ENCODE measurements at places on chromosomes 1 and 21.
A peak's percentile ranks its signal among the peaks of the same experiment; 100 is the strongest.

DNA sequence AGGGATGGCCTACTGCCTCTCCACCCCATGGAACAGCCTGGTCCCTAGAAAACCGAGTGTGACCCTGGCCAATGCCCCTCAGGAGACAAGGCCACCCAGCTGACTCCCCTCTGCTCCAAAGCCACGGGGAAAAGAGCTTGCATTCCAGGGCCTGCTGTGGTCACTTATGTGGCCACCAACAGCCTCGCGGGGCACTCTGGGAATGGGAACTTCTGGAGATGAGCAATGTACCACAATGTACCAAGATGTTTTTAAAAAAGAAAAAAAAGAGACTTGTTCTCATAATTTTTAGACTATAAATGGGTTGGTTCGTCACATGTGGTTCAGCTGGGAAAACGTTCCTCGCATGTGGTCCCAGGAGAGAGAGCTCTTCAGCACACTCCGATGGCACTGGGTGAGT is 62.8 kb downstream of the SLC66A1 start:
- DNase-seq = no peak

DNA sequence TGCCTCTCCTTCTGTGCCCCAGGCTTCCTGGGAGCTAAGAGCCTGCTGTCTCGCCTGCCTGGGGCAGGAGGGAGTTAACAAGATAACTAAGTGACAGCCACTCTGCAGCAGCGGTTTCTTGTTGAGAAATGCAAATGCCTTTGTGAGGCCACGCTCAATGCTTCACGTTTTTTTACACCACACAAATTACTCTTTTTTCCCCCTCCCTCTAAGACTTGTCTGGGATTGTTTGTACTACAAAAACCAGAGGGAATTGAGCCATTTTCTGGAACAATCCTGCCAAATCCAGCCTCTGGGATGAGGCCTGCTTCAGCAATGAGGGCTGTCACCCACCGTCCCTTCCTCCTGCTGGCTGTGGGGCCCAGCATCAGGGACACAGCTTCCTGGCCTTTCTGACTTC is 119.6 kb downstream of the ACTL8 start:
- no peak for DNase-seq

DNA sequence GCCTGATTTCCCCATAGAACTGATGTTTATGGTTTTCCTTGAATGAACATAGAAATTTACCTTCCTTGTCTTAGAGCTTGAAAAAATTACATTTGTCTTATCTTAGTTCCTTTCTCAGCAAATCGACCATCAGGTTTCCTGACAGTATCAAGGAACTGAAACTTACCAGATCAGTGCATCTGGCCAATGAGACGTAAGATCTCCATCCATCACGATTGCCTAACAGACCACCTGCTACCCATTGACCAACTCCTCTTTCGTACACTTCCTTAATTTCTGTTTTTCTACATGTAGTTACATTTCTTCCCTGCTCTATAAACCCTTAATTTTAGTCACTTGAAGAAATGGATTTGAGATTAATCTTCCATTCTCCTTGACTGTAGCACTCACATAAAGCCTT is 57.4 kb upstream of the TMPRSS15 start:
- DNase-seq = no peak

DNA sequence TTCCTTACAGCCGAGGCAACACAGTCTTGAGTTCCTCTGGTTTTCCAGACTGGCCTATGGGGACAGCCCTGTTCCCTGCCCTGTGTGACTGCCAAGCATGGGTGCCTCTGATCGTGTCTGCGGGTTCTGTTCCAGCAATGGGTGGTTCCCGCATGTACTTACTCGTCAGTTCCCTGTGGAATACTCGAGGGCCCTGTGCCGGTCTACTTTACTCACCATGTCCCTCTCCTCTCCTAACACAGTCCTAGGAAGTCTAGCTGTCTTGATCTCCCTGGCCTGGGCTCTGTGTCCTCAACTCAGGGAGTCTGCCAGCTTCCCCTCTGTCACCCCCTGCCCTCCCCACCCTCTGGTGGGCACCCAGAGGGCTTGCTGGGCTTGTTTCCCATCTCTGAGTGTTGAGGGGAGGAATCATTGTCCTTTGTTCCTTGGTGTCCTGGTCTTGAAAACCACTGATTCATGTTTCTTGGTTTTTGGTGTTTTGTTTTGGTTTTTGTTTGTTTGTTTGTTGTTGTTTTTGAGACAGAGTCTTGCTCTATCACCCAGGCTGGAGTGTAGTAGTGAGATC is 36.0 kb downstream of the TRAPPC10 start:
- DNase-seq = no peak

DNA sequence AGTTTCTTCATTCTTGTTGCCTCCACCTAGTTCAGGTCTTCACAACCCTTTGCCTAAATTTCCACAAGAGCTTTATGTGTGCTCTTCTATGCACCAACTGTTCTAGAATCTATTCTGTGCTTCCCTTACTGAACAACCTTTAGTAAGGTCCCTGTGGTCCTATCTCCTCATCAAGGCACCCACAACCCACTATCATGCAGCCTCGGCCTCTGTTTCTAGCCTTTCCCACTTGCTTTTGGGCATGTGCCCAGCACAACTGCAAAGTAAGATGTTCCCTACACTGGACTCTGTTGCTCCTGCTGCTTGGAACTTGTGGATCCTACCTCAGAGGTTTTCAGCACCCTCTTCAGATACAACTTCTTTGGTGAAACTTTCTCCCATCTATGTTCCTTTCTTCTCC is 2.4 kb upstream of the IER5 start:
- no peak for DNase-seq

GRCh38 chr21:14773777-14774345 is 227.7 kb upstream of the SAMSN1 start:
- peak; percentile 40 for DNase-seq

DNA sequence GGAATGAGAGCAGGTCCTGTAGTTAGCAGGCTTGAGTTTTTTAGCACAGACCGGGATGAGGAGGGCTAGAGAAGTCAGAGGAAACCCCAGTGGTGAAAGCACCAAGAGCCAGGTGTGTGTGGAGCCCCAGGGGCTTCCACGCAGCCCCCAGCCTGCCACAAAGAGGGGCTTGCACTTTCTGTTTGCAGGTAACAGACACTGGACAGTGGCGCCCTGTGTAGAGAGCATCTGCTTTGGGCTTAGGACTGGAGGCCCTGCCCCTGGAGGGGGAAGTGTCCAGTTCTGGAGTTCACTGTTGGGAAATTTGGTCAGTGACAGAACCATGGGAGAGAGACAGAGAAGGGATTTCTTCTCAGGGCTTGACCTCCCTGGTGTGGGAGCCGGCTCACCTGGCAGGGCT is 19.5 kb downstream of the AGT start:
- DNase-seq = no peak

- no peak for DNase-seq
Observed at GRCh38 chr1:203048555-203049051, 22.3 kb downstream of the PPFIA4 start.

GRCh38 chr1:226788965-226789364 is 49.9 kb upstream of the ITPKB start:
- DNase-seq = no peak

DNA sequence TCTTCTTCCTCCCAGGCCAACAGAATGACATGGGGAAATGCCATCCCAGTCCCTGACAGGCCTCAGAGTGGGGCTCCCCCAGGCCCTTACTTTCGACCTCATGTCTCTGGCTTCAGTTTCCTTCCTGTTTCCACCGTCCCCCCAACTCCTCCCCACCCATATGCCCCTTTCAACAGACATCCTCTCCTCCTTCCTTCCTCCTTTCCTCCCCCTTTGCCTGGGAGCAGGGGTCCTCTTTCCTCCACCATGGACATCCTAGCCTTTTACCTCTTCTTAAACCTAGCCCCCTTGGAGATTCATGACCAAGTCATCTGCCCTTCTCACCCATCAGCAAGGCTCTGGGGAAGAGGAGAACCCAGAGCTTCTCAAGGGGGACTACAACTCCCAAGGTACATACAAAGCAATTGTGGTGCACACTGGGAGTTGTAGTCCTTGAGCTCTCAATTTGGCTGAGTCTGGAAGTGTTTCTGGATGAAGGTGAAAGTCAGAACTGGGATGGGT is 4.0 kb downstream of the ZBTB7B start:
- DNase-seq = no peak

- DNase-seq = peak; percentile 72
Observed at GRCh38 chr1:2044510-2045319, 5.5 kb upstream of the PRKCZ start.

DNA sequence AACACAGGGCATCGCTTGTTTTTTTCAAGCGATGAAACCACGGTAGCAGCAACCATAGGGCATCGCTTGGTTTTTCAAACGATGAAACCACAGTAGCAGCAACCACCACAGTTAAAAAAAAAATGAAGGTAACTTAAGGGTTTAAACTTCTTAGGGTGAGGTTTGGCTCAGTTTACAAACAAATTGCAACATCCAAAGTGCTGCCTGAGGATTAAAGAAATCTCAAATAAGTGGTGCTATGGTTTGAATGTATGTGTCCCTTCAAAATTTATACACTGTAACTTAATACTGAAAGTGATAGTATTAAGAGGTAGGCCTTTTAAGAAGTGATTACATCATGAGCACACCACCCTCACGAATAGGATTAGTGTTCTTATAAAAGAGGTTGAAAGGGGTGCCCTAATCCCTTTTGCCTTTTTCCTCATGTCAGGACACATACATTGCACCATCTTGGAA is 6.4 kb upstream of the GBP5 start:
- DNase-seq = no peak

DNA sequence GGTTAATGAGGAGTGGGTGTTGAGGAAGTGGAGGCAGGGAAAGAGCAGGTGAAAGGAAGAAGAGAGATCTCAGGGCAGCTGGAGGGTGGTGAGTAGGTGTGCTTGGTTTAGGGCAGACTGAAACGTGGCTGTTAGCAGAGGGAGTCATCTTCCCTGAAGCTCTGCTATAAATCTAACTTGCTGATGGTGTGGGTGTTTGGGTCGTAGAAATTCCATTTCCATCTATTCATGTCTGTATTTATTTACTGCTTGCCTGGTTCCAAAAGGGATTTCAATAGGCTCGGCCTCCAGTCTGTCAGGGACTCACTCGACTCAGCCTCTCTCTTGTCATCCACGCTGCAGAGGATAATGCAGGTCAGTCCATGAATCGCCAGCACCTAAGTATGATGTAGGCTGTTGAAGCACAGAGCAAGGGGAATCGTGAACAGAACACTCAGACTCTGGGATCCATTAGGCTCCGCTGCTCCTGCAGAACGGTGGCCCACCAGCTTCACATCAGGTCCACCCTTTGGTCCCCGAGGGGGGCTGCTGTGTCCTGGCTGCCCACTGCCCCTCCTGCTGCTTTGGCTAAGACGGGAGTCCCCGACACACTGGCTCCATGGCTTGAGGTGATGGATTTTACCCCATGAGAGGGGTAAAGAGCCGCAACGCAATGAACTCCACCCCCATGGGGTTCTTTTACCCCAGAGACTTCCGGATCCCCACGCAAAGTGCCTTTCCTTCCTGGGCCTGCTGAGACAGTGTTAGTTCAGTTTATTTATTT is 156.2 kb downstream of the RHOU start:
- no peak for DNase-seq

DNA sequence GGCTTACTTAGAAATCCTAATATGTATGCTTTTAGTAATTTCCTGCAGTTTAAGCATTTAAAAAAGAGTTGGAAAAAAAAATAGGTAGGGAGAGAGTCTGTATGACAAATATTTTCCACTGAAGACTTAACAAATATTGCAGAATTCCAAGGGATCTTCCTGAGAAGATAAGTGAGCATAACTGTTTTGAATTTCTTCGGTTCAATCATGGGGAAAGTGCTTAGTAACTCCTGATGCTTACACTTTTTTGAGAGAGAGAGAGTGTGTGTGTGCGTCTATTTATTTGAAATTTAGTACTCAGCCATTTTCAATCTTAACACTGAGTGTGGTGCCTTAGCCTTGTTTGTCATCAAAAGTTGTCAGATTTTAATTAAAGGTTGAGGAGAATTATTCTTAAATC is 18.5 kb downstream of the SON start:
- no peak for DNase-seq

DNA sequence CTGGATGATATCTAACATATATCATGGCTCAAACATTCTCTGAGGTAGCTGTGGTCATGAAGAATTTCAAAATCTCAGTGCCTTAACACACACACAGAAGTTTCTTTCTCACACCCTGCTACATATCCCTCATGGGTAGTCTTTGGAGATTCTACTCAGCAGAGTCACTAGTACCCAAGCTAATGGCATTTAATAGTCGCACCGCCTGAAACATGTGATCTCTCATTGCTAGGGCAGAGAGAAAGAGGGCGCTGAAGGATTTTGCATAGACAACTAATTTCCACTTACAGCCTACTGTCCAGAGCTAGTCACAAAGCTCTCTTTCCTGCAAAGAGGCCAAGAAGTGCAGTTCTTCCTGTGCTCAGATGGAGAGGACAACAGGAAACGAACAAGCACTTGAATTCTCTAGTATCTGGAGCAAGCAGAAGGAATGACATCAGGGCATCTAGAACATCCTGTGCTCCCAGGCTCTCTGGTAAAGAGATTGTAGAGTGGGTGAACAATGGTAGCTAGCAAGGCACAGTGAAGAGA is 183.4 kb upstream of the PTBP2 start:
- DNase-seq = no peak

DNA sequence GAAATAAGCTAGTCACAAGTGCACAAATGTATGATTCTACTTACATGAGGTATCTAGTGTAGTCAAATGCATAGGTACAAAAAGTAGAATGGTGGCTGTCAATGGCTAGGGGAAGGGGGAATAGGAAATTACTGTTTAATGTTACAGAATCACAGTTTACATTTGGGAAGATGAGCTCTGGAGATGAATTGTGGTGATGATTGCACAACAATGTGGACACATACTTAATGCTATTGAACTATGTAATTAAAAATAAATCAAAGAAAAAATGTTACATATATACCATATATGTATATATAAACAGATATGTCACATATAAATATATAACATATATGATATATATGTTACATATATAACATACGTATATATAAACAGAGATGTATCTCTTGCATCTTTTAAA is 39.4 kb downstream of the VAV3 start:
- no peak for DNase-seq

DNA sequence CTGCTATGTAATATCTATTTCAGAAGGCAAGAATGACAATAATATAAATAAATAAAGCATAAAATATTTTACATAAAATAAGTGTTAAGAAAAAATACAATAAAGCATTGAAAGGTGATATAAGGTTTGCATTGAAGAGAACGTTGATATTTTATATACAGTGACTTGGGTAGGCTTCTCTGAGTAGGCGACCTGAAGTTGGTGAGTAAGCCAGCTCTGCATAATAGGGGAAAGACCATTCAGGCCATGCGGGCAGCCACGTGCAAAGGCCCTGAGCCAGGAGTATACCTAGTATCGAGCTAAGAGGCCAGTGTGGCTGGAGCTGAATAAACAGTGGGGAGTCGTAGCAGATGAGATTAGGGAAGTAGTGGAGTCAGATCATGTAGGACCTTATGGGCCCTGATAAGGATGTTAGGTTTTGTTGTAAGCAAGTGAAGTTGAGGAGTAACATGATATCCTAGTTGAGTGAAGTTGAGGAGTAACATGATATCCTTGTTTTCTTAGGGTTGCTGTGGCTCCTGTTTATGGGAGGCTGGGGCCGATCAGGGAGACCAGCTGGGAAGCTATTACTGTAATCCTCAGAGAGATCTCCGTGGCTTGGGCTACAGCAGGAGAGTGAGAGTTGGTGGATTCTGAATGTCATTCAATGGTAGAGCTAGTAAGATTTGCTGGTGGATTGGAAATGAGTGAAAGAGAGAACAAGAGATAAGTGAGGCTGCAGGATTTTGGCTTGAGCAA is 22.0 kb downstream of the KCNK1 start:
- no peak for DNase-seq

GRCh38 chr1:76572229-76572628 is 295.1 kb upstream of the ST6GALNAC5 start:
- no peak for DNase-seq
